Spinal cord (tissue), 10 donors: ENCODE measurements at places on chromosomes 11 and 22. TPM values are rescaled to one million over a fixed set of nuclear protein-coding genes. Genes with fewer than 3 reads are reported as not detected.

DNA sequence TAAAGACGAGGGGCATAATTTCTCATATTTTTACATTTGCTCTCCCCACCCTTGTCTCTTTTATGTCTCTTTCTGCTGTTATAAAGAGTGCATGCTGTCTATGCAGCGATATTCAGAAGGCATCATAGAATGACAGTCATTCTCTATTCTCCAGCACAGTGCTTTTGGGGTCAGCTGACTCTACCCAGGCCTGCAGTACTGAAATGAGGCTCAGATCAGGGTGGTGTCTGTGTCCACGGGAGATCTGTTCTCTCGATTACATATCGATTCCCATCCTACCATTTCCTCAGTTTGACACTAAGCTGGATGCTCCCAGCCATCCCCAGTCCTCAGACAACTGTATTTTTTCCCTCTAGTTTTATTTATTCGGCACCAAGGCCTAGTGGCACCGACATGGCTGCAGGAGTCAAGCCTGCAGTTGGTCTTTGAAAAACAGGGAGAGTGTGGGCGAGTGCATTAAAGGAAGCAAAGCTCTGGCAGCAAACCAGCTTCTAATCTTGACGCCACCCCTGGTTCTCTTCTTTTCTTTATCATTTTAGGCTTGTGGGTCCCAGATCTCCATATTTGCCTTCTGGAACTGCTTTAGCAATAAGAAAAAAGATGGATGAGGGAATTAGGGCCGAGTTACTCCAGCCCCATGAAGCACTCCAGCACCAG is 71.6 kb upstream of the PICALM start:
- no peak for DNase-seq
- no peaks in the 10 kb centered on the region for H3K27me3 ChIP-seq
- H3K27ac ChIP-seq = no peak overlapping the region
- H3K4me3 ChIP-seq = no peak overlapping the region
- H3K36me3 ChIP-seq = no peaks in the 10 kb centered on the region

- DNase-seq = no peak
- H3K36me3 ChIP-seq = no peaks in the 10 kb centered on the region
- H3K4me3 ChIP-seq = no peak overlapping the region
- H3K27ac ChIP-seq = peak overlapping the region; percentile 76
- H3K27me3 ChIP-seq = no peaks in the 10 kb centered on the region
- peaks cover 25% of the 10 kb centered on the region for H3K4me1 ChIP-seq
Measured at GRCh38 chr22:50119169-50119767, 29.5 kb downstream of the MOV10L1 start.

DNA sequence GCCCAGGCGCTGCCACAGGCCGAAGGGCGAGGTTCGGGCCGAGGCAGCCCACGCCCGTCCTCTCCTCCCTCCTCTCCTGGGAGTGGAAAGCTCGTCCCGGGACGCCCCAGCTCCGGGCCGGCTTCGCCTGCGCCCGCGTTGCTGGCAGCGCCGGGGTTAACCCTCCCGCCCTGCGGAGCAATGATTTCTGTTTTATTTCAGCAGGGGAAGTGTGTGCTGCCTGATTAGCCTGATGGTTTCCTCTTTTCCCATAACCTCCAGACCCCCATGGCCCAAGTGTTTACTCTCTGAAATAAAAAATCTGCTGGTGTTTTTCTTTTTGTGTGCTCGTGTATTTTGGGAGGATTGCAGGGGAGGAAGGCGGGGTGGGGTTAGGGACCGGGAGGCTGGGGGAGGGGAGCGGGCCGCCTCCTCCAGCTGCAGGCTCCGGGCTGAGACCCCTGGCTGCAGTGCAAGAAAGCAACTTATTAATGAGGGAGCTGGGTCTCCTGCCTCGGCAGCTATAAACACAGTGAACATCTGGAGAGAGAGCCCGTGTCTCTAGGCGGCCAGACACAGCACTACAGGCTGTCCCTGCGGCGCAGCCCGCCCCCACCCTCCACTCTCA is 38.6 kb downstream of the ETS1 start:
- peaks cover 33% of the 10 kb centered on the region for H3K4me1 ChIP-seq
- no peaks in the 10 kb centered on the region for H3K36me3 ChIP-seq
- H3K27me3 ChIP-seq = peaks cover 68% of the 10 kb centered on the region
- peak overlapping the region; percentile 7 for H3K4me3 ChIP-seq
- no peak for DNase-seq

- H3K4me3 ChIP-seq = no peak overlapping the region
- H3K4me1 ChIP-seq = no peaks in the 10 kb centered on the region
- no peak overlapping the region for H3K27ac ChIP-seq
- H3K36me3 ChIP-seq = no peaks in the 10 kb centered on the region
- no peak for DNase-seq
Measured at GRCh38 chr11:129767827-129768226, 47.8 kb upstream of the TMEM45B start.

DNA sequence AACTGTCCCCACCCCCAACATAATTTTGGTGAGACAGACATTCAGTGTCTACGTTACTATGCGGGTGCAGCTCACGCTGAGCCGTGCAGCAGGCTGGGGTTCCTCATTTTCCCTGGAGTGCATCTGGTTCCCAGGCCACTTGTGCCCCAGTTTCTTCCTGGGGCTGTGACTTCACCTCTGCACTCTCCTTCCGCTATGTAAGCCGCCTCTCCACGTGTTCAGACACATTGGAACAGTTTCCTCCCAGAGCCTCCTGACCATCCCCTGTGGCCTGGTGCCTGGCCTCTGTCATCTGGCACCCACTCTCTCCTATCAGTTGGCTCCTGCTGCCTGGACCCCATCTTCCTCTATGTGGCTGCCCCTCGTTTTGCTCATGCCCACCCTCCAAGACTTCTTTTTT is 46.2 kb upstream of the A4GALT start:
- H3K36me3 ChIP-seq = peaks cover 3% of the 10 kb centered on the region
- H3K27ac ChIP-seq = no peak overlapping the region
- no peaks in the 10 kb centered on the region for H3K27me3 ChIP-seq
- no peak overlapping the region for H3K4me3 ChIP-seq
- no peak for DNase-seq
- peaks cover 16% of the 10 kb centered on the region for H3K4me1 ChIP-seq

- no peak overlapping the region for H3K27ac ChIP-seq
- H3K4me3 ChIP-seq = no peak overlapping the region
- H3K4me1 ChIP-seq = no peaks in the 10 kb centered on the region
- no peaks in the 10 kb centered on the region for H3K27me3 ChIP-seq
Measured at GRCh38 chr11:101817581-101817980, 97.2 kb upstream of the CEP126 start.

The TSSK2 gene
- total RNA-seq = not detected

DNA sequence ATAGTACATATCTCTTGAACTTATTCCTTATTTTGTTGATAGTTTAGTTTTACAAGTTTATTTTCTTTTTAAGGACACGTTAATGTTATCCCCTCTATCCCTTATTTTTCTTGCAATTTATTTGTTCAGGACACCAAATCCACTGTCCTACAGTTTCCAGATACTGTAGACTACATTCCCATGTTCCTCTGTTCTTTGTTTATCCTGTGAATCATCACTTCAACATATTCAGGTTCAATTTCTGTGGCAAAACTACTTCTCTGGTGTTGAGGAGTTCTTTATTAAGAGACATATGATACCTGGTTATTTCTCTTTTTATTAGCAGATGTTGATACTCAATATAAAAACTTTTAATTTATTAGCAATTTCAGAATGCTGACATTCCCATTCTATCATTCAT is 72.8 kb upstream of the CLNS1A start:
- H3K27ac ChIP-seq = no peak overlapping the region
- no peaks in the 10 kb centered on the region for H3K27me3 ChIP-seq
- no peaks in the 10 kb centered on the region for H3K4me1 ChIP-seq
- no peak for DNase-seq
- H3K4me3 ChIP-seq = no peak overlapping the region

The TBC1D10A gene
- 9.1 TPM for total RNA-seq

DNA sequence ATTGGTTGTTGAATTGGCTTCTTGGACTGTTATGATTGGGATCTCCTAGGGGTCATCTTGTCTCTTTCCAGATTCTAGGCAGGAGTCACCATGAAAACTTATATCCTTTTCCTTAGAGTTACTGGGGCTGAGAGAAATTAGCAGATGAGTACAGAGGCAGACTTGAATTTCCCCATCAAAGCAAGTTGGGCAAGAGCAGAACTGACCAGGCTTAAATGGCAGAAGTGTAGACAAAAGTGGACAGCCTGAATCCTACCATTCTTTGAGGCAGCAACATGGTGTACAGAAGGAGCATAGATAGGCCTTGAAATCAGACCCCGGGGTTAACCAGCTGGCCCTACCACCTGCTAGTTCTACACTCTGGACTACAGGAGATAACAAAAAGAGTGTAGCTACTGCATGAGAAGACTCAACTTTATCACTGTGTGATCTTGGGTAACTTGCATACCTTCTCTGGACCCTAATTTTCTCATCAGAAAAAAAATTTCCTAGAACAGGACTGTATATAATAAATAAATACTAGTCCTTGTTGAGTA is 427.4 kb upstream of the CADM1 start:
- H3K4me1 ChIP-seq = peaks cover 12% of the 10 kb centered on the region
- H3K27ac ChIP-seq = no peak overlapping the region
- no peaks in the 10 kb centered on the region for H3K36me3 ChIP-seq

The TPBGL gene
- total RNA-seq = 0.20 TPM

DNA sequence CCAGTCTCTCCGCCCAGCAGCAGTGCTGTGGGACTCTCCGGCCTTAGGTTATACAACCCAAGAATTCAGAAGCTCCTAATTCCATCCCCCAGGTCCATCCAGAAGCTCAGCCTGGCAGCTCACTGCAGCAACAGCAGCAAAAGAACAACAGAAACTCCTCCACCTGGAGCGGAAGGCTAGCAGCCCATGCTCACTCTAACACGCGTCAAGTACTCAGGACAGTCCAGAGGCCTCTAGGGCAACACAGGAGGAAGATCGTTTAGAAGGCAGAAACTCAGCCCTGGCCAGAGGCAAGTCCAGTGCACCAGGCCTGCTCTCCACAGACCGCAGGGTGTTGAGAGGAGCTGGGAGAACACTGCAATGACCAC is 17.1 kb downstream of the PLA2G6 start:
- H3K4me3 ChIP-seq = no peak overlapping the region
- no peak for DNase-seq
- H3K36me3 ChIP-seq = peaks cover 25% of the 10 kb centered on the region
- H3K27me3 ChIP-seq = no peaks in the 10 kb centered on the region

GRCh38 chr11:33996498-33997454 is 54.8 kb upstream of the CAPRIN1 start:
- H3K4me3 ChIP-seq = peak overlapping the region; percentile 2
- H3K36me3 ChIP-seq = no peaks in the 10 kb centered on the region
- no peaks in the 10 kb centered on the region for H3K27me3 ChIP-seq
- H3K27ac ChIP-seq = no peak overlapping the region
- H3K4me1 ChIP-seq = peaks cover 6% of the 10 kb centered on the region

GRCh38 chr11:34064291-34064690 is 12.8 kb downstream of the CAPRIN1 start:
- H3K27me3 ChIP-seq = no peaks in the 10 kb centered on the region
- peaks cover 15% of the 10 kb centered on the region for H3K36me3 ChIP-seq
- DNase-seq = no peak
- H3K4me1 ChIP-seq = no peaks in the 10 kb centered on the region
- H3K4me3 ChIP-seq = no peak overlapping the region
